ENCODE measurements at places on chromosomes 3 and 15.

GRCh38 chr15:48058371-48058770 is 62.4 kb upstream of the SLC24A5 start:
- no peak for DNase-seq

- DNase-seq: no peak
Observed at GRCh38 chr3:13711911-13712650, 163.2 kb downstream of the FBLN2 start.

DNA sequence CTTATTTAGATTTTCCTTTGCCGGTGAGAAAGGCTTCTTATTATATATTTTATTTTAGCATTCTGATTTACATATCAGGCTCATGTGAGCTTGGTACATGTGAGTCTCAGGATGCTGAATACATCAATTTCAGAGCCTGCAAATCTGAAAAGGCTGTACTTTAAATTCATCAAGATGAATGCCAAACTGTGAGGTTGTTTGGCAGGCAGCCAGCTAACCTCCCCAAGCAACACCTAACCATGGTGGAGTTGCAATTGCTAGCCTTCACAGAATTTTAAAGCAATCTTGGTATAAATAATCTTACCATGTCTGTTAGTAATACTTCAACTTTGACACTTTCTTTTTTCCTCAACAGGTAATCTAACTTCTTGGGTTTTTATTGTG is 252.5 kb downstream of the CDIN1 start:
- DNase-seq: no peak

DNA sequence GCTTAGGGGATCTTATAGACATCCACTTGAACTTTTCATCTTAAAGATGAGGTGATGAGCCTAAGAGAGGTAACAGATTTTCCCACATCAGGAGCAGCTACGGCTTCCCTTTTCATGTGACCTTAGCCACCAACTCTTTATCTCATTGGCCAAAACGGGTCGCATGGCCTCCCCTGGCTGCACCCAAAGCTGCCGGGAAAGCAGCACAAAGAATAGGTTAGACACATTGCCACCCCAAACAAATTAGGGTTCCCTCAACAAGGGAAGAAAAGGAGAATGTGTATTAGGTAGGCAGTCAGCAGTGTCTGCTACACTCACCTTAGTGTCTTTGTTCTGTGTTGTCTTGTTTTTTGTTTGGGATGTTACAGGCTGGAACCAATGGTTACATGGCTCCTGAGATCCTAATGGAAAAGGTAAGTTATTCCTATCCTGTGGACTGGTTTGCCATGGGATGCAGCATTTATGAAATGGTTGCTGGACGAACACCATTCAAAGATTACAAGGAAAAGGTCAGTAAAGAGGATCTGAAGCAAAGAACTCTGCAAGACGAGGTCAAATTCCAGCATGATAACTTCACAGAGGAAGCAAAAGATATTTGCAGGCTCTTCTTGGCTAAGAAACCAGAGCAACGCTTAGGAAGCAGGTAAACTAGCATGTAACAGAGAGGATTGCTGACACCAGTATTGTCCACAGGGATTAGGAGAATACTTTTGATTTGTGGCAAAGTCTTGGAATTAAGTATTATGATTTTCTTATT is 44.2 kb downstream of the GRK7 start:
- DNase-seq: no peak

DNA sequence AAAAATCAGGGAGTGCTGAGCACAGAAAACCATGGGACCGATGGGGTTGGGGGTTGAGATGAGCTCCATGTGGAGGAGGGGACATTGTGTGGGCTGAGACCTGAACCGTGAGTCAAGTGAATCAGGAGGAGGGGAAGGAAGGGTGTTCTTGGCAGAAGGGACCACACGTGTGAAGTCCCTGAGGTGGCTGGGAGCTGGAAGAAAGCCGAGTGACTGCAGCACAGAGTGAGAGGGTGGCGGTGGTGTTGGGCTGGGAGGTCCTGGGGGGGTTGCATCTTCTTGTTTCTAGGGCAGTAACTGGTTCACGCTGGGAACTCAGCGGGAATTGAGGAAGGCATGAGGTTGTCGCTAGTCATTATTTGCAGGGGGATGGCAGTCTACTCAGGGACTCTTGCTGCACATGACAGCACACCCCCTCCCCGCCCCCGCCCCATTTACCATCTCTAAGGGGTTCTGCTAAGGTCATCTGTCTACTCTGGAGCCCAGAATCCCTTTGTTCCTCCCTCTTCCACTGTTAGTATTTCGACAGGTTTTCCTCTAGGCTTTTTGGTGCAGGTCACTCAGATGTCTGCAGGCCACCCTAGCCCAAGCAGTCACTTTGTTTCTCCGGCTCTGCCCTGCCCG is 254.3 kb downstream of the TLE3 start:
- no peak for DNase-seq

DNA sequence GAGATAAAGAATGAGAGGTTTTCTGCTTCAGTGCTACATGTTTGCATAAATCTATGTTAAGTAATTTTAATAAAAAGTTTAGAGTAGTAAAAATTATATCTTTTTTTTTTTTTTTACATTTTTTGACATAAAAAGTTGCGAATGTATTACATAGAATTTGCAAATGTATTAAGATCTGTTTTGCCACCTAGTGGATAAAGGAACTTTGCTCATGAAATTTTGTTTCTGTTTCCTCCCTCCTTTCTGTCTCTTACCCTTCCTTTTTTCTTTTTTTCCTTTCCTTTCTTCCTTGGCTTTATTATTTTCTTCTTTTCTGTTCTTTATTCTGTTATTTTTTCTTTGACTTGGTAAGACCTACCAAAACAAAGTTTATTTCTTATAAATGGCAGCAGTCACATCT is 58.5 kb upstream of the UTS2B start:
- DNase-seq: no peak
